ENCODE measurements at places on chromosomes 2 and 18.

GRCh38 chr2:9326975-9327374 is 96.4 kb downstream of the ITGB1BP1 start:
- DNase-seq: peak; percentile 34

- DNase-seq: no peak
These were observed 138.9 kb upstream of the NRP2 start for GRCh38 chr2:205543262-205543843.

DNA sequence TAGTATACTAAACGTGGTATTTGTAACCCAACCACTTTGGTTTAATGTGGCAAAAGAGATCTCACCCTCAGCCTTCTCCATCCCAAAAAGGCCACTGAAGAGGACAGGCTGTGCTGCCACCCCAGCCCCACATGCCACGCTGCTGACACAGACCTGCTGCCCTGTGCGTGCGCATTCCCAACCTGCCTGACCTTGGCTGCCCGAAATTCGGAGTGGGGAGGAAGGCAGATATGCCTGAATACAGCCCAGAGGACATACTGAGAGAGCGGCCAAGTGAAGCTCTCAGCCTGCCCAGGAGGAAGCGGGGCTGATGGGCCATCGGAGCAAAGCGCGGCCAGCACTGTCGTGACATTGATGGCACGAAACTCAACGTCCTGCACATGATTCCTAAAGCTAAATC is 70.0 kb downstream of the HDAC4 start:
- DNase-seq: no peak

DNA sequence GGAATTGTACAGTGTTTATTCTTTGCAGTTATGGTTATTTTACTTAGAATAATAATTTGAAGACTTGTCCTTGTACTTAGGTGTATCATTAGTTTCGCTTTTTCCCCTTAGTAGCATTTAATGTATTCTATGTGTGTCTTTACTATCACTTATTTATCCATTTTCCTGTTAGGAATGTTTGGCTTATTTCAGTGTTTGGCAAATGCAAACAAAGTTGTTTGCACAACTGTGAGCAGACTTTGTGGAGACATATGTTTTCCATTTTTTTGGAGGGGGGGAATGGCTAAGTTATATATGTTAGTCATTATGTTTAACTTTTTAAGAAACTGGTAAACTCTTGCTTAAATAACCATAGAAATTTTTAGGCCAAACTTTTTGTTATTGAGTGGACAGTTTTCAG is 447.7 kb downstream of the SOX11 start:
- peak; percentile 24 for DNase-seq

GRCh38 chr2:100042562-100042961 is 99.8 kb downstream of the AFF3 start:
- DNase-seq: no peak

DNA sequence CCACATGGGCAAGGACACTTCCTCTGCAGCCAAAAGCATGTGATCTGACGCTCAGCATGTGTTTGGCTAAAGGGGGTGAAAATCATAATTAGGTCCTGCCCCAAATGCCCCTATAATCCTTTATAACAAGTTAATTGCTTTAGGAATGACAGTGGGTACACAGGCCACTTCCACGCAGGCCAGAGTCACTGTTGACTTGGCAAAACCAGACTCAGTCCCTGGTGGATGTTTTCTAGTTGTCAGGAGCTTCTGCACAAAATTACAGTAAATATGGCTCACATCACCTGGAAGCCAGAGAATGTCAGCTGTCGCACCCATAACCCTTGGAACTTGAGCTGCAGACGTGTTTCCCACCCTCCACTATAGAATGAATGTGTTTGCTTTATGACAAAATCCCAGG is 13.3 kb upstream of the PXDN start:
- DNase-seq: no peak

- no peak for DNase-seq
These were observed 43.9 kb downstream of the WDR75 start for GRCh38 chr2:189485146-189485545.

DNA sequence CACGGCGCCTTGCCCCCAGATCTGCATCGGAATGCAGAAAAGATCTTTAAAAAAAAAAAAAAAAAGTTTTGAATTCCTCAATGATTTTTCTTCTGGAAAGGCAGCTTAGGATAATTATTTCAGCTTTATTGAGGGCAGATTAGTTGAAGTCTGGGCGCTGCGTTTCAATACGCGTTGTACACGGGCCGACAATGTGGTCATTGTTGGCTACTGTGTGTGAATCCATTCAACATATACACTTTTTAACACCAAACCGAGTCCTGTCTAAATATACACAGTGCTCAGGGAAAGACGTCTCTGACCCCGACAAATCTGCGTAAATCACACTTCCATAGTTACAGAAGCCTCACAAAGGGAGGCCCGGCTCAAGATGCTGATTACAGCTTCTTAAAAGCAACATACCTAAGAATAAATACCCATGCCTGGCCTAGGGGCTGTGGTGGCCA is 1.4 kb upstream of the SIX3 start:
- DNase-seq: no peak

DNA sequence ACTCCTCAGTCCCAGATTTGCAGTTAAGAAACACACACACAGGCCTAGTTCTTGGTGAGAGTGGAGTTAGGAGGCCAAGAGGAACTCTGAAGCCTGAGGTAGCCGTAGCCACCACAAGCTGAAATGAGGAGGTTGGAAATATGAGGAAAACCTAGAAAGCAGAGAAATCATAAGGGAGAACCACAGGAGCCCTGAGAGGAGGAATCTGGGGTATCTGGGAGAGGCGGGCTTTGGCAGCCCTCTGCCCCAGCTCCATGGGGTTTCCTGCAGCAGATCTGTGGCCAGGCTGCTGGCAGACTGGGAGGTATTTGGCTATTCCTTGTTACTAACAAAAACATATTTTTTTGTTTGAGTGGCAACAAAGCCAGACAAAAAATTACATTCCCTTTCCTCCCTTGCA is 11.0 kb downstream of the SOX11 start:
- DNase-seq: no peak

DNA sequence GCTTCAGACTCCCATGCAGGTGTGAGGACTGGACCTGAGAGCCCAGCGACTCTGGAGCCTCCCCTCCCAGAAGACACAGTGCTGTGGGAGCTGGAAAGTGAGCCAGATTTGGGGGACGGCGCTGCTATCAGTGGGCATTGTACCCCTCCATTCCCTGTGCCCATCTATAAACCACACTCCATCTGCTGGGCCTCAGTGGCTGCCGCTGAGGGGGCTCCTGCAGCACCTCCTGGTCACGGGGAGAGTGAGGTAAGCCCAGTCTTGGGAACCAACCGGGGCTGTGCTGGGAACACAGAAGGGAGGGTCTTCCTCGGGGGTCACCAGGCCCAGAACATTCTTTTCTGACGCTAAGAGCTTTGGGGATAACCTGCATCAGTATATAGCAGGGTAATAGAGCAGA is 9.5 kb downstream of the PSD4 start:
- DNase-seq: no peak

DNA sequence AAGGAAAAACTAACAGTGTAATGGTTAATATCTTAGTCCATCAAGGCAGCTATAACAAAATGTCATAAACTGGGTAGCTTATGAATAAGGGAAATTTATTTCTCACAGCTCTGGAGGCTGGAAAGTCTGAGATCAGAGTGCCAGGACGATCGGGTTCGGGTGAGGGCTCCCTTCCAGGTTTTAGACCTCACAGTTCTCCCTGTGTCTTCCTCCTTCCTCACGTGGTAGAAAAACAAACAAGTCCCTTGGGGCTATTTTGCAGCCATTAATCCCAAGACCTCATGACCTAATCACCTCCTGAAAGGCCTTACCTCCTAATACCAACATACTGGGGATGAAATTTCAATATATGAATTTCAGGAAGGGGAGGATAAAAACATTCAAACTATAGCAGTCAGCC is 455.9 kb downstream of the CNTNAP5 start:
- no peak for DNase-seq

- no peak for DNase-seq
These were observed 128.0 kb downstream of the ARL4C start for GRCh38 chr2:234368861-234369261.

DNA sequence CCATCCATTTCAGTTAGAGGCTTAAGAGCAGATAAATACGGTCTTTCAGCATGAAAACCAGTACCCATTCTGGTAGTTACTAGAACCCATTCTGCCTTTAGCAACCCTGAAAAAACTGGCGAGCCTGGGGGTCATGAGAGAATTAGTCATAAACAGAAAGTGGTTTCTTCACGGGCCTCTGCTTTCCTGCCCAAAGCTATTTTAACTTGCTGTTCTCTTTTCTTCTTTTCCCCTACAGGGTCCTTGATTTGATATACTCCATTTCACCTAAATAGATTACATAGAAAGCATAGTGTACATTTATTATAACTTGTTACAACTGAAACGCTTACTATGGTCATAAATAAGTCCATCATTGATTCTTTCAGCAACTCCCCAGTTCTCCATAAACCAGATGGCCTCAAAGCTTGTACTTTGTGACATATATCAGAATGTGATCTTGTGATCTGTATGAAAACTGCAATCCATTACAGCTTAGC is 48.3 kb downstream of the WDFY1 start:
- DNase-seq: no peak

DNA sequence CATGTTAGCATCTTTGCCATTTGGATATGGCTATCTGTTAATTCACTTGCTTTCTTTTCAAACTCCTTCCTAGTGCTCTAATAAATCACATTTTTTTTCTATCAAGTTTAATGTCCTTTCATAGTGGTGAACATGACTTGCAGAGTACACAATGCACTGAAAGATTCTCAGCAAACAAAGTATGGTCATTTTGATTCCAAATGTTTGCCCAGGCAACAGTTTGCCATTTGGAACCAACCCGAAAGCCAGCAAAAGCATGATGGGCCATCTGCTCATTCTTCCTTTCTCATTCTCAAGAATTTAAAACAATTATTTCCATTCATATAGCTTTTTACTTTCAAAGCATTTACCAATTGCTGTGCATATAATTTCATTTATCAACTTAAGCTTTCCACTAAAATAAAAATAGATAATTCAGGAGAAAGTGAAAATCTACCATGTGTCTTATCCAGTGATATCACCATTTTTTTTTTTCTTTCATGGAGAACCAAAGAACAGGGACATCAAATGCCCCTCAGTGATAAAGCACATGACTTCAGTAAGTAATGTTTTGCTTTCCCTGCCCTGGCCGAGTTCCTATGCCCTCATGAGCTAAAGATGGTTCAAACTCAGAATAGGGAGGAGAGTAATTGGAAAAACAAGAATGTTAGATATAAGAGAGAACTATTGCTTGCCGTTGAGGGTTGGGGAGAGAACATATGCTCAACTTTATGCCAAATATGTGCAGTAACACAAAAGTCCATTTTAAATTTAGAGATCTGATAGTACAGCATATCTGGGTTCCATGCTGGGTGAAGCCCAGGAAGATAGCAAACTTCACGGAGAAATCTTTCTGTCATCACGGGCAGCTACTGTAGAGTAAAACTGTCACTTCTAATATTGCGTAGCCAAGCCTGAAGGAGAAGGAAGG is 62.1 kb downstream of the HNMT start:
- DNase-seq: no peak

DNA sequence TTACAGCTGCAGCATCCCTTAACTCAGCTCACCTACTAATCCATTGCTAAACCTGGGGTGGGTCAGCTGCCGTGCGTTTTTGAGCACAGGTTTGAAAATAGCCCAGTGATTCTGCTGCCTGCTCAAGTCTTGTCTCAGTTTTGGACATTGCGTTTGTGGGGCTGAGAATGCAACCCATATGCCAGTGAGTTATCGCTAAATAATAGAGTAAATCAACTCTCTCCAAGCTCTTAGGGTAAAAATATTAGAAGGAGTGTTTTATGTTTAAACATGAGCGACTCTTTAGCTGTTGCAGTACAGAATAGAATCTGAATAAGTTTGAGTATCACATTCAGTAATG is 2.1 kb downstream of the TSHZ1 start:
- DNase-seq: no peak

DNA sequence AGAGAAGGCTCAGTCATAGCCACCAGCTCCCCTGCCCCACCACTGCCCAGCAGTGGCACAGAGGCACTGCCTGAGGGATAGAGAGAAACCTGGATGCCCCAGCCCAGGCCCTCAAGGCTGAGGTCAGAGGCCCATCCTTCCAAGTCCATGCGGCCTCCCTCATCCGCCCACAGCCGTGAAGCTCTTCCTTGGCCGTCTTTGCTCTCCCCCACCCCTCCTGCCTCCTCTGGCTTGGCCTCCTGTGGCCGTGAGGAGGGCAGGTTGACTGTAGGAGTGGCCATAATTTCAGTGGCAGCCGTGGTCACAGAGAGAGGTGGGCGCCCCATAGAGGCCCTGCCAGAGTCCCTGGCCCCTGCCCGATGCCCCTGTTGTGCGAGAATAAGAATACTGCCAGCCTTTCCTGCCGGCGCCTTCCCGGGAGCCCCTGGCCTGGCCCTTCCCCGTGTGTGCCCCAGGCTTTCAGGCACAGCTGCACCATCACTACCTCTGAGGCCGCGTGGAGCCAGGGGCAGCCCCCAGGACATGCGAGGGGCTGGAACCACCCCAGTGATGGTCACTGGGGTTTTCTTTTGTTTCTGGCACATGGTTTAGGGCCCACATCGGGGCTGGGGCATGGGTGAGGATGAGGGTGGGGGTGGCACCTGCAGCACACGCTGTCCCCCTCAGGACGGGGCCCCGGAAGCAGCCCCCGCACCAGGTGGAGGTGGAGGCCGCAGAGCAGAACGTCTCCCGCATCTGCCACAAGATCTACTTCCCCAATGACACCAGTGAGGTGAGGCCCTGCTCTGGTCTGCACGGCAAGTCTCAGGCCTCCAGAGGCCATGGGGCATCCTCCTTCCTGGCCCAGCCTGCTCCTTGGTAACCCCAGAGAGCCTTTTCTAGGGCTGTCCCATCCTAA is 13.1 kb upstream of the GPR17 start:
- DNase-seq: no peak

- DNase-seq: peak; percentile 62
These were observed 281.9 kb downstream of the ZEB2 start for GRCh38 chr2:144237830-144238627.

GRCh38 chr2:6943971-6944370 is 26.8 kb downstream of the RNF144A start:
- DNase-seq: no peak

DNA sequence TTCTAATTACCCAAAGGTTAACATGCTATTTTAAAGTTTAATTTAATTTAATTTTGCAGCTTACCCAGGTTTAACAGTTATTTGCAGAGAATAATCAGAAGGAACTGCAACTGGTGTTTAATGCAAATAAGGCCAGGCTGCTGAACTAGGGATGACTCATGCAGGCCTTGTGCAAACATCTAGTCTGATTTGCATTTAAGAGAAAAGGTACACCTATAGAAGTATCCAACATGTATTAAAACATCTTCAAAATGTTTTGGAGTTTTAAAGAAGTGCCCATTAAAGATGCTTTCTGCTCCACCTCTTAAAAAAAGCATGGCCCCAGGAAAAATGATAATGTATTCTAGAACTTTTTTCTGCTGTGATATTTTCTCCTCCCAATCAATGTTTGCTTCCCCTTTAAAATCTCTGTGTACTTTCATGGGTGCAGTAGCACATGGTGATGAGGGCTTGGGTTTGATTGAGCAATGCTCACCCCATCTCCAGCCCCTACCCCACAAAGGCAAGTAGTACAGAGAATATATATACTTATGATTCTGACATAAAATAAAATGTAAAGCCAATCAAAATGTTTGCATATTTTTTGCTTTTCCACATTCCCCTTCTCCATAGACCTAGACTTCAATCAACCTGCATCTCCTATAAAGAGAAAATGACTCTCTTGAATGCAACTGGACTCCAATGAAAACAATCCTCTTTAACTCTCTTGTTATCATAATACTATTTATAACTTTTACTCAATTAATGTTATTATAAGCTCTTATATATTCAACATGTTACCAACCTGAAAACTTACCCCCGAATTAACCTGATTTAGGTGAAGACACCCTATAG is 54.1 kb downstream of the ATP8B1 start:
- DNase-seq: peak; percentile 82

Measured in SHP77 (cell line).